Hippocampal formation (tissue), 2 donors: ENCODE measurements at places on chromosomes 2 and 18.

DNA sequence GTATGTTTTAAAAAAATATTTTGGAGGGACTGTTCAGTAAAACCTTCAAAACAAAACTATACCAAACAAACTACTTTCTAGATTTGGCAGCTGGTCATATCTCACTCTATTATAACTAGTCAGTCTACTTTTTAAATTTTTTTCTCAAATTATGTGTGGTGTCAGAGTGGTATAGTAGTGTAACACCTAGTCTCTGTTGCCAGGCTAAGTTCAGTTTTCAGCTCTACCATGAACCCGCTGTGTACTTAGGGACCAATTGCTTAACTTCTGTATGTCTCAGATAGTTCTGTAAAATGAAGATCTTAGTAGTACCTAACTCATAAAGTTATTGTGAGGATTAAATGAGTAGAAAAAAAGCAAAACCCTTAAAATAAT lies 54.3 kb downstream of the GPD2 start:
- no peak for DNase-seq

DNA sequence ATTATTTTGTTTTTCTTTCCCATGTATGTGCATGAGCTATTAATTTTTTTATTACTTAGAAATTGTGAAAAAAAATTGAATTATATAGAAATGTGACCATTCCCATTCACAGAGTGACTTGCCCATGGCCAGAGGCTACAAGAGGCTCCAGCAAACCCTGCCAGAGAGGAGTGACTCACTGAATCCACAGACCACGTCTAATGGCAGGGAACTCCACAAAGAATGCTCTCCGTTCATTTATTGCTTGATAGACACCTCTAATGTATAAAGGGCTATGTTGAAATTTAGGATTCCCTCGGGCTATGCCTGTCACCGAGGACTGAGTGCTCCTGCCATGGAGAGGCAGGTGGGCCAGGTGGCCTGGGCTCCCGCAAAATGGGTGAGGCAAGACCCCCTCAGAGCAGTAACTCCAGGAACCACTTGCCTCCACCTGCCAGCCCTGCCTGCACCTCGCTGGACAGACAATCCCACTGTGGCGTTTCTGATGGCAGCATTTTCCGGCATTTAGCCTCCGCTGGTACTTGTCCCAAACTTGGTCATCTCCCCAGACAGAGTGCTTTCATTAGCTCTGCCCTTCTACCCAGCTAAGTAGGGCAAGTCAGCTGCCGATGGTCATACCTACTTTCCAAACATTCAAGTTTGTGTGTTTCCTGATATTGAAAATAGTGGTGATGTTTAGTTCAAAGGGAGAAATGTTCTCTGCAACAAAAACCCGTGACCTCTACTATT lies 200.3 kb downstream of the PRKCE start:
- DNase-seq = no peak

- no peak for DNase-seq
These were observed 468.3 kb upstream of the RGPD4 start for GRCh38 chr2:107358362-107358761.

DNA sequence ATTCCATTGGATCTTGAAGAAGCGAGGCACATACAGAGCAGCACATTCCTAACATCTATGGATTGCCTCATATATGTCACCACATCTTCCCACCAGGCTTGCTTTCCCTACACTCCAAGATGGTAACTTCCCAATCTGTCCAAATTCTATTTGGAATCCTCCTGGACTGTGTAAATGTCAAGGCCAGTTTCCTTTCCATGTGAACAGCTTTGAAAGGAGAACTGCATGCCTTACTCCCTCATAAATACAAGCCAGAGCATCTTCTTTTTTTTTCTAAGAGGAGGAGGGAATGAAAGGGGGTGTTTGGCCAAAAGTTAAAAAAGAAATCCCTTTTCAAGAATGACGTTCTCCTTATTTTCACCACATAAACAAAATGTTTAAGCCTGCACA lies 103.8 kb upstream of the OSR1 start:
- no peak for DNase-seq

- peak; percentile 28 for DNase-seq
These were observed 5.8 kb downstream of the SLC14A2 start for GRCh38 chr18:45621061-45621511.

DNA sequence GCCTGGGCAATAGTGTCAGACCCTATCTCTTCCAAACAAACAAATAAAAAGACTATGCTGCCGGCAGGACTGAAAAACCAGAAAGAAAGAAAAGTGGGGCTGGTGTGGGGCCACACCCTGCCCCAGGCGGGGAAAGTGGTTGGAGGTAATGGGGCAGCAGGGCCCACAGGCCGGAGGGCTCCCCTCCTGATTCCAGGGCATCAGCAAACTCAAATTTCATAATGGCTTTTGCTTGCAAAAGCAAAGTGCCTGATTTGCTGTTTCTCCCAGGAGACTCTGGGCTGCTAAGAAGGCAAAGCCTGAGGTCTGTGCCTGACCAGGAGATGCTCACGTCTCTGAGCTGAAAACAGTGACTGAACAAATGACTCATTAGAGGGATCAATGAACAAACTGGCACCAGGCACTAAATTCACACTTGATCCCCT lies 121.9 kb downstream of the HDAC4 start:
- DNase-seq = no peak

DNA sequence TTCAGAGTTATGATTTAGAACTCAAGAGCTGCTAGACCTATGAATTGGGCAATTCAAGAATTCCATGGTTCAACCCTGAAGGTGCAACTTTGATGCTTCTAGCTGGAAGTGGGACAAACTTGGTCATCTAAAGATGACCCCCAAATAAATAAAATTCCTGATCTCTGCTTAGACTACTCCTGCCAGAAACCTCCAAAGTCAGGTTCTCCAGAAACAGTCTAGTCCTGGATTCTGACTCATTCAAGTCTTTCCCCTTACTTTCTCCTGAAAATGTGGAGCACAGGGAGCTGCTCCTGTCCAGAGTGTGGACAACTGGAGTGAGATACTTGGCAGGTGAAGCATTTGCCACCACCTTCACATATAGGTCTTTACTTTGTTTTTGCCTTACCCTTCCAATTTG lies 557.7 kb upstream of the TNP1 start:
- no peak for DNase-seq

DNA sequence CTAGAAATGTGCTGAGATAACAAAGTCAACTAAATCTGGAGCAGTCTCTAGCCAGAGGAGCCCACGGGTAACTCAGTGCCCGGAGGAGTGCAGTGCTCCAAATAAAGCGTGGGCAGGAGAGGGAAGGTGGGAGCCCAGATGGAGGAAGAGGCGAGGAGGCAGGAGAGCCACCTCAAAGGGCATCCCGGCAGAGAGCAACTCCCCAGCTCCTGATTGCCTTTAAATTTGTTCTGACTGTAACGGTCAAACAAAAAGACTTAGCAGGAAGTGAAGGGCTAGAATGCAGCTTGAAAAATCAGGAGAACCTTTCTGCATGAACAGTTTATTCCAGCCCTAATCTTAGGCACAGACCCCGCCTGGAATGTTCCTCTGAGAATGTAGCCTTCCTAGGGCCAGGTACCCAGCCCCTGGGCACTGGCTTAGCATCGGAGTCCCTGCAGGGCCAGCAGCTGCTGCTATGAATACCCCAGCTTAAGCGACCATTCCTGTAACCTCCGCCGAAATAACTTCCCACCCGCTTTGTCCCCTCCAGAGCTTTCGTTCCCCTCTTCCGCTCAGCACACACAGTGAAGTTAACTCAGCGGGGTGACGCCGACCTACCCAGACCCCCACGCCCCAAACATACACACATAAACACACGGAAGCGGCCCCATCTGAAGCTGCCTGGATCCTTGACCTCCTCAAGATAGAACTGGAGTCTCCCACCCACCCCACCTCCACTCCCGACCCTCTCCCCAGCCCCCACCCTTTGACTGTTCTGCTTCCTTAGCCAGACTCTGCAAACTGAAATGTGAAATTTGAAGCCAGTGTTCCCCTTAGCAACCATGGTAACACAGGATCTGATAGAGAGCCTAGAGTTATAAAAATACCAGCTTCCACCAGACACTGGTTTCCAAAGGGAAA lies 123.2 kb downstream of the SMAD7 start:
- peak; percentile 19 for DNase-seq

DNA sequence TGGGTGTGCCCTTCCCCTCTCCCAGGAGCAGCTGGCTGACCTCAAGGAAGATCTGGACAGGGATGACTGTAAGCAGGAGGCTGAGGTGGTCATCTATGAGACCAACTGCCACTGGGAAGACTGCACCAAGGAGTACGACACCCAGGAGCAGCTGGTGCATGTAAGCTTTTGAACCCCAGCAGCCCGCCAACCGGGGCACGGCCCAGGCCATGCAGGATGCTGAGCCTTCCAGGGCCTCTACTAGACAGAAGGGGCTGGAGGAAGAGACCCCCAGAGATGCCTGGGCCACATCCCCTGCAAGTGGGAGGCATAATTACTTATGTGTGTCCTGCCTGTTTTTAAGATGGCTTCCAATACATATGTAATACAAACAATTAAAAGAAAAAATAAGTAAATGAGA lies 239.3 kb downstream of the GLI2 start:
- no peak for DNase-seq

DNA sequence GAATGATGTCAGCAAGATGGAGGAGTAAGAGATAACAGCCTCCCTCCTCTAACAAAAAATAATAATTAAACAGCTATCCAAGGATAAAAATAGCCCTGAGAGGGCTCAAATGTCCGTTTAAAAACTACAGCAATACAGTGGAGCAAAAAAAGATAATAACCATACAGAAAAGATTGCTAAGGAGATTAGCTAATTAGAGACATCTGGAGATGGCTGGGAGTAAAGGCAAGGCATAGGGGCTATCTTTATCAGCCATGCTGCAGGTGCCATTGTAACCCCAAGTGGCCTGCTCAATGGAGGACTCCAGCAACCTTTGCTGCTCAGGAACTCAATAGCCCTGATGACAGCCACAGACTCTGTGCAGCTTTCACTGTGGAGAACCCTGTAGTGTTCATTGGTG lies 42.7 kb downstream of the MDH1 start:
- no peak for DNase-seq

DNA sequence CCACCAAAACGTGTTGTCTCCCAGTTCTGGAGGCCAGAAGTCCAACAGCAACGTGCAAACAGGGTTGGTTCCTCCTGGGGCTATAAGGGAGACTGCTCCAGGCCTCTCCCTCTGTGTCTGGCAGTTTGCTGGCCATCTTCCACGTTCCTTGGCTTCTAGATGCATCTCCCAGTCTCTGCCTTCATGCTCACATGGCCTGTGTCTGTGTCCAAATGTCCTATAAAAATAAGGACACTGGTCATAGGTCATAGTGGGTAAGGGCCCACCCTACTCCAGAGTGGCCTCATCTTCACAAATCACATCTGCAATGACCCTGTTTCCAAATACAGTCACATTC lies 69.4 kb upstream of the TAF1B start:
- no peak for DNase-seq

- DNase-seq = no peak
These were observed 6.2 kb upstream of the ARMC9 start for GRCh38 chr2:231191896-231192872.

DNA sequence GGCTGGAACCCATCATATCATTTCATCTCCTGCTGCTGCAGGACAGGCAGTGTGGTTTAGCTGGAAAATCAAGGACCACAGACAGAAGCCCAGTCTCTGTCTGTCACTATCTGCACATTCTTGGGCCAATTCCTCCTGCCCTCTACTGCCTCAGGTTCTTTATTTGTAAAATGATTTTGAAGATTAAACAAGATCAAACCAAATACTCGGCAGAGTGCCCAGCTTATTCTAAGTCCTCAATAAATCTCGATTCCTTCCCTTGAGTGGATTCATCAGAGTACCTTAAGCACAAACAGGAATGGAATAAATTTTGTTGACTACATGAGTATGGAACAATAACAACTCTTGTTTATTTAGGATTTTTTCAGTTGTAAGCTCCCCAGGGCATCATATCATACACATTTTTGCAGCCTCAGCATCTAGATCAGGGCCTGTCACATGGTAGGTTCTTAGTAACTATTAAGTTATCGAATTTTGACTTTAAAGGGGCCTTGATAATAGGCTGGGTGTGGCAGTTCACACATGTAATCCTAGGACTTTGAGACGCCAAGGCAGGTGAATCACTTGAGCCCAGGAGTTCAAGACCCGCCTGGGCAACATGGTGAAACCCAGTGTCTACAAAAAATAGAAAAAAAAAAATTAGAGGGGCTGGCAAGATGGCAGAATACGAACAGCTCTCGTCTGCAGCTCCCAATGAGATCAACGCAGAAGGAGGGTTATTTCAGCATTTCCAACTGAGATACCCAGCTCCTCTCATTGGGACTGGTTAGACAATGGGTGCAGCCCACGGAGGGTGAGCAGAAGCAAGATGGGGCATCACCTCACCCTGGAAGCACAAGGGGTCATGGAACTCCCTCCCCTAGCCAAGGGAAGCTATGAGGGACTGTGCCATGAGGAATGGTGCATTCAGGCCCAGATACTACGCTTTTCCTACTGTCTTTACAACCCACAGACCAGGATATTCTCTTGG lies 11.1 kb downstream of the RHOB start:
- DNase-seq = no peak

DNA sequence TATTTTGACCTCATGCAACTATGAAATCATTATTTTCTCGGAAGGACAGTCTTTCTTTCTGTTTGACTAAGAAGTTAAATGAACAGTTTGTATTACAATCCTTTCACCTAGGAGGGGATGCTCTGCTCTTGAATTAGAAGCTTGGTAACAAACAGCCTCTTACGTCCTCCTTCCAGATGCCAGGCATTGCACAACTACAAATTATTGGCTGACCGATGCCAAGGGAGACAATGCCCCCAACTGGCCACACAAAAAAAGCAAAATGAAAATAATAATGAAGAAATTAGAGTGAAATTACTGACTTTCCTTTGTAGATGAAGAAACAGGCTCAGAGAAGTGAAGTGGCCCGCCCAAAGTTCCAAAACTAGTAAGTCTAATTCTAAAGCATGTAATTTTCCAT lies 177.9 kb downstream of the CYRIA start:
- no peak for DNase-seq

DNA sequence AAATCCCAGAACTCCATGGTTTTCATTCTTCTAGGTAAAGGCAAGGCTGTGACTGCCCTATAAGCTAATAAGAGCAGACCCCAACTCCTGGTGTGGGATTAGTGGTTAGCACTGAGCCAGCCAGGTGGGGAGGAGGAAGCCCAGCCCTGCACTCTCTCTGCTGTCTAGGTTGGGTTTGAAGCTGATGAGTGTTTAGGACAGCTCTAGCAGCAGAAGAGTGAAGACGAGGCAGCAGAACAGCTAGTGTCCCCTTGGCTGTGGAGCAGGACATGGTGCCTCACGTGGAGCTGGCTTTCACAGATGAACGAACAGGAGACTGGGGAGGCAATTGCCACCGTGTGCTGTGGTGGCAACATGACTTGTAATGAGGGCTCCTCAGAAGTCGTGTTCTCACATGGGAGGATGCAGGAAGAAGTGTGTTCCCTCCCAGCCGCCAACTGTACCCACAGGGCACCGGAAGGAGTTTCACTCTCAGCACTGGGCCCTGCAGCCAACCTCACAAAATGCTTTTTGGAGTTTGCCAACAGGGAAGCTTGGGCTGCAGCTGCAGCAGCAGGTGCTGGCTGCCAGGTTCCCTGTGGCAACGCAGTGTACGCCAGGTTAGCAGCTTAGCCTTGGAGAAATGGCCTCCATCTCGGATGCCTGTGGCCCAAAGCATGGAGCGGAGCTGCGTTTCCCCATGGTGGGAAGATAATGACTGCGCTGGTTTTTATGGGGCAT lies 328.2 kb downstream of the SETBP1 start:
- DNase-seq = no peak

GRCh38 chr2:16633621-16634430 lies 31.8 kb downstream of the CYRIA start:
- no peak for DNase-seq

GRCh38 chr2:101805152-101806088 lies 107.9 kb downstream of the MAP4K4 start:
- no peak for DNase-seq
